ENCODE measurements at places on chromosomes 2 and 18.

GRCh38 chr2:130806370-130806769, 30.3 kb upstream of the ARHGEF4 start:
- DNase-seq, result no peak

- no peak for DNase-seq
Observed at GRCh38 chr2:7719876-7720275, 802.7 kb downstream of the RNF144A start.

DNA sequence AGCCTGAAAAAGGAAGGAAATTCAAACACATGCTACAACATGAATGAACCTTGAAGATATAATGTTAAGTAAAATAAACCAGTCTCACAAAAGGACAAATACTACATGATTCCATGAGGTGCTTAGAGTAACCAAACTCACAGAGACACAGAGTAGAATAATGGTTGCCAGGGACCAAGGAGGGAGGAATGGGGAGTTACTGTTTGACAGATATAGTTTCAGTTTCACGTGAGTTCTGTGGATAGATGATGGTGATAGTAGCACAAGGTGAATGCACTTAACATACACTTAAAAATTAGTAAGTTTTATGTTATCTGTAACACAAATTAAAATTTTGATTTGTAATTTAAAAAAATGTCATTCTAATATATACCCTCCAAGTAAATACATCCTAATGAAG, 106.9 kb upstream of the ACVR1C start:
- no peak for DNase-seq

- no peak for DNase-seq
Observed at GRCh38 chr2:1856922-1857321, 112.6 kb upstream of the PXDN start.

GRCh38 chr2:111710085-111710484, 173.9 kb downstream of the ANAPC1 start:
- DNase-seq, result no peak

DNA sequence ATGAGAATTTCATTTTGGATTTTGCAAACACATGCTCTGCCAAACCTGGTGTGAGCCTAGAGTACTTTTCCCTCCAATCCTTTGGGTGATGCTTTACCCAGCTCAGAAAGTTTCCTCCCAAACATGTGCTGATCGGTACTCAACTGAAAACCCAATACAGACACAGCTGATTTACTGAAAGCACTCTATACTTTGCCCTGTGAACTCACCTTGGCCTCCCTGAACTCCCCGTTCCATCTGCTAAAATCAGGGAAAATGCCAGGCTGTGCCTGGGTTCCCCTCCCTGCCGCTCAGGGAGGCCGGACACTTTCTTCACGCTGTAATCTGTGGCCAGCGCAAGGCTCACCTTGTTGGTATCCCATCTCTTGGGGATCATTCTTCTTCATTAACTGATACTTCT, 391.2 kb downstream of the CBLN2 start:
- DNase-seq, result no peak

DNA sequence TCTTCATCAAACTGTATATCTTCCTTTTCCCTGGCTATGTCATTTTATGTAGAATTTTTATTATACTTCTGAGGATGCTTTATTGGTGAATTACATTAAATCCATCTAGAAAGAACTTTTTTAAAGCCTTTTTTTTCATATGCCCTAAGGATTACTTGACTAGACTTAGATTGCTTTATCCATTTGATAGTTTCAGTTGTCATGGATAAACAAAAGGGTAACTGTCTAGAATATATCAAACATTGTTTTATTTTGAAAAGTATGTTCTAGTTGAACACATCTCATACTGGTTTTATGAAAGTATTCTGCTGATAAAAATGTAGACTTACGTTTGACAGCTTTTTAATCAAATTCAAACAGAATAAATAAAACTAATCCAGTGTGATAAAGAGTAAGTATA, 639.8 kb downstream of the ARHGAP15 start:
- DNase-seq, result no peak

DNA sequence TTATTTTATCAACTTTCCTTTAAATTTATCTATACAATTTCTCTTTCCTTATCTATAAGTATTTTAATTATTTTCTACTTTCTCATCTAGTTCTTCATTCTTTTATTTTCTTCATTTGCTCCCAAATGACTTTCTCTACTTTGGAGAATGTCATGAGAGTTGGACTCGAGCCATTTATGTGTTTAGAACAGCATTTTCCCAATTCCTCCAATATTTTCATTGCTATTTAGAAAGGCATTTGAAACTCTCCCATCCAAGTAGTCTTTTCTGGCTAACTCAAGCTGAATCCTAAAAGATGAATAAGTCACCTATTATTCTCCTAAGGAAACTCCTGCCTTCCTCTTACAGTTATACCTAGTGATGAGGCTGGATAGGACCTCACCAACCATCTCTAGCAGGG, 15.8 kb upstream of the FEZ2 start:
- no peak for DNase-seq

- DNase-seq, result no peak
Observed at GRCh38 chr2:14536976-14537375, 95.5 kb upstream of the LRATD1 start.

GRCh38 chr18:54440292-54440691, 82.6 kb downstream of the C18orf54 start:
- no peak for DNase-seq

DNA sequence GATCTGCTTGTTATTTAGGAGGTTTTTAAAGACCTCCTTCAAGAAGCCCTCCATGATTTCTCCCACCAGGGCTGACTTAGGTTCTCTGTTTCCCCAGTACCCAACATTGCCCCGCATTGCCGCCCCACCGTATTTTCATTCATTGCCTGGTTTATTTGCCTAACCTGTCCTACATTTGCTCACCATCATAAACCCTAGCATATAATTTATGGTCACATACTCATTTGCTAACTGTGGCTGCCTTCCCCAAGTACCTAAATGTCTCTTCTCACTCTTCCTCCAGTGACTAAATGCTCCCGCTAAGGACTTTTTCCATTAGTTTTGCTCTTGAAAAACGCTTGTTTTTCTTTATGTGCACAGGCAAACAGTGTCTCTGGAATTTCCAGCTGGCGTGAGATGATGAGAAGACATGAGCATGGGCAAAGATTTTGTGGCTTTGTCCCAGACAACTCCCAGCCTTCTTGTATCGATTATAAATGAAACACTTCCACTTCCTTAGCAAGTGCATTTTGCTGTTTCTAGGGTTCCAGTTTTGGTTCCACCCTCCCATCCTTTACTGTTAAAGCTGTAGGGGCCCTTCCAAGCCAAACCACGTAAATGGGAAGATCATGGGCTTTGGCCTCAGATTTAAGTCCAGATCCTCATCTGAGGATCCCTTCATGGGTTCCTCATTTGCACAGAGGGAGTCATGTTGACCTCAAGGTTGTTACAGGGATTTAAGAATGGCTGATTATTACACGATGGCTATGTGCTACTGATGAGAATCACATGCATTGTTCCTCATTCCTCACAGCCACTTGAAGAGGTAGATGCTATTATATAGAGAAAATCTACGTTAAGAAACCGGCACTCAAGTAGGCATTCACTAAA, 21.0 kb upstream of the ARMC9 start:
- no peak for DNase-seq

- no peak for DNase-seq
Observed at GRCh38 chr2:216959433-216959832, 99.6 kb upstream of the TNP1 start.

GRCh38 chr2:96344011-96344410, 8.4 kb downstream of the NCAPH start:
- no peak for DNase-seq

- DNase-seq, result no peak
Observed at GRCh38 chr2:38997781-38998180, 108.1 kb downstream of the ARHGEF33 start.

All from muscle of arm (tissue), 14 donors.